ENCODE measurements at places on chromosomes 5 and 9. TPM values are rescaled to one million over a fixed set of nuclear protein-coding genes. Genes with fewer than 3 reads are reported as not detected.
A peak's percentile ranks its signal among the peaks of the same experiment; 100 is the strongest.

The IFNK gene
- not detected for total RNA-seq

The POLE3 gene
- total RNA-seq, result 78.2 TPM

The FBXL7 gene
- 9.4 TPM for total RNA-seq

The PCDHB3 gene
- total RNA-seq, result 0.21 TPM

The GCNT4 gene
- total RNA-seq, result 1.1 TPM

The CYSRT1 gene
- total RNA-seq, result 0.21 TPM

DNA sequence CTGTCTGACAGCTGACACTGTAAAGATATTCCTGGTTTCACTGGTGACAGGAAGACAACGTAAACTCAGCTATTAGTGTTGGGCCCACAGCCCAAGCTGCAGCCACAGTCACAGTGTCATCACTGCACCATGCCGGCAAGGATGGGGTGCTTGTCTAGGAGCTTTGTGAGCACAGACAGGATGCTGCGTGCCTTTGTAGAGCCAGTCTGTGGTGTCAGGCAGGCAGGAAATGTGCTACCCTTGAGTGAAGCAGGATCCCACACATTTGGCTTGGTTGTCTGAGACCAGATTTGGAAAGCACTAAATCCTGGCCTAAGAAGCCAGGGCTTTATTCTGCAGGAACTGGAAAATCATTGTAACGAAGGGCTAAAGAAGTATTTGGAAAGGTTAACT is 121.6 kb upstream of the ADAMTS16 start:
- no peak for DNase-seq

- DNase-seq, result peak; percentile 54
These were observed 51.5 kb downstream of the CEP120 start for GRCh38 chr5:123371575-123372179.

DNA sequence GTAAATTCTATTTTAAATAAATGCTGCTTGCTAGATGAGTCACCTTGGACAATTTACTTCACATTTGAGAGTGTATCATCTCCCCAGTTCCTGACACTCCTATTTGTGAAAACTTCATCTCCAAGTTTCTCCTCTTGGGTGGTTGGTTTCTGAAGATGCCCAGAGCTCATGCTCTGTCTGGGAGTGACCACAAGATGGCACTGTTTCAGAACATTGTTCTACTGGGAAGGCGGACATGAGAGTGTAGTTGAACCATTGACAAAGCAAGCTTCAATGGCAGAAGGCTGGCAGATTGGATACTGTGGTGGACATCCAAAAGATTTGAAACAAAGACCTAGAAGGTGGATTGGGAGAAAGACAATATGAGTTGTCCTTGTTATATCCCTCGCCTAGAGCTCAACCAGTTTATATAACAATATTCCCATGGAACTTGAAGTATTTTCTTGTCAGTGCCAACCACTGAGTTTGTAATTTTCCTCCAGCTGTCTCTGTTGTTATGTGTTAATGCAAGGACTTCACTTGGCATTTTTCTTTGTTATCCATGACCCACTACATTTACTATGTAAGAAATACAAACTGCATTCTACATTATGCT is 234.3 kb upstream of the ANKH start:
- DNase-seq, result peak; percentile 87

DNA sequence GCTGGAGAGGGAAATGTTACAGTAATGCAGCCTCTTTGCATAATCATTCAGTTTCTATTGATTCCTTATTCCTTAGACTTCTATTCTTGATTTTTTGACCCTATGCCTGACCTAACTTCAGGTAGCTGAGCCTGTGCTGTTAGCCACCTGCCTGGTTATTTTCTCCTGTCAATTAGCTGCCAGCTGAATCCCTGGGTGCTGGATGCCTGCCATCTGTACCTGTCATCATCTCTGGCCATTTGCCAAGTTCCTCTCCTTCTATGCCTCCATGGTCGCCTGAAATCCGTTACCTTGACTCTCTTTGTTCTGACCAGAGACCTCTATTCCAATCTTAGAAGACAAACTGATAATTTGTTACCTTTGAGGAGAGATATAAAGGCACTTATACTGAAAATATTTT is 178.3 kb downstream of the CAVIN4 start:
- DNase-seq, result no peak

GRCh38 chr5:142946547-142947426 is 176.6 kb downstream of the ARHGAP26 start:
- no peak for DNase-seq

GRCh38 chr9:22054076-22054475 is 45.0 kb upstream of the CDKN2B start:
- no peak for DNase-seq

- DNase-seq, result no peak
These were observed 132.7 kb upstream of the TNC start for GRCh38 chr9:115250621-115251032.

GRCh38 chr5:78113689-78114264 is 180.7 kb downstream of the AP3B1 start:
- no peak for DNase-seq

- no peak for DNase-seq
These were observed 62.1 kb upstream of the HSPA9 start for GRCh38 chr5:138637256-138637655.

GRCh38 chr5:161547406-161547737 is 847 bp upstream of the GABRB2 start:
- no peak for DNase-seq

DNA sequence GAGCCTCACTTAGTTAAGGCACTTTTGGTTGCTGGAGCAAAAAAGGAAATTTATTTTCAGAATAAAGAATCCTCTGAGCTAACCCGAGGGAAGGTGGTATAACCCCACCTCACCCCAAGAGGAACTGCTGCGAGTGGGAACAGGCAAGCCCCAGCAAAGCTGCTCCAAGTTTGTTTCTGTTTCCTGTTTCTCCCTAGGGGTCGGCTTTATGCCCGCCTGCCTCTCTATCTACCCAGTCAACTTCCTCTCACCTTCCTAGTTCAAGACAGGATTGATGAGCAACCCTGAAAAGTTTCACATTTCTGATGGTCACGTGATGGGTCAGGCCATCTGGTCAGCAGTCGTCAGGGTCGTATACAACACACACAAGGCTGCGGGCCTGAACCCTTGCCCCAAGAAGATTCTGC is 31.1 kb downstream of the TRIO start:
- DNase-seq, result peak; percentile 79

DNA sequence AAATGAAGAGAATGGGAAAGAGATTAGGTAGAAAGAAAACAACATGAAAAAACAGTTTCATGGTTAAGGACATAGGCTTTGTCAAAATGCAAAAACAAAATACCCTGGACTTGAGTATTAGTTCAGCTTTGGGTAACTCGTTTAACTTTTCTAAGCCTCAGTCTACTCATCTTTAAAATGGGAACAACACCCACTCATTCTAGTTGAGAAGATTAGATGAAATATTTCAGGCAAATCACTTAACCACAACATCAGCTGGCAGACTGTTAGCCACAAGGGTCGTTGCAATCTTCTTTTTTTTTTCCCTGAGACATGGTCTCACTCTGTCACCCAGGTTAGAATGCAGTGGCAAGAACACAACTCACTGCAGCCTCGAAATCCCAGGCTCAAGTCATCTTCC is 185.6 kb downstream of the DCP2 start:
- no peak for DNase-seq

DNA sequence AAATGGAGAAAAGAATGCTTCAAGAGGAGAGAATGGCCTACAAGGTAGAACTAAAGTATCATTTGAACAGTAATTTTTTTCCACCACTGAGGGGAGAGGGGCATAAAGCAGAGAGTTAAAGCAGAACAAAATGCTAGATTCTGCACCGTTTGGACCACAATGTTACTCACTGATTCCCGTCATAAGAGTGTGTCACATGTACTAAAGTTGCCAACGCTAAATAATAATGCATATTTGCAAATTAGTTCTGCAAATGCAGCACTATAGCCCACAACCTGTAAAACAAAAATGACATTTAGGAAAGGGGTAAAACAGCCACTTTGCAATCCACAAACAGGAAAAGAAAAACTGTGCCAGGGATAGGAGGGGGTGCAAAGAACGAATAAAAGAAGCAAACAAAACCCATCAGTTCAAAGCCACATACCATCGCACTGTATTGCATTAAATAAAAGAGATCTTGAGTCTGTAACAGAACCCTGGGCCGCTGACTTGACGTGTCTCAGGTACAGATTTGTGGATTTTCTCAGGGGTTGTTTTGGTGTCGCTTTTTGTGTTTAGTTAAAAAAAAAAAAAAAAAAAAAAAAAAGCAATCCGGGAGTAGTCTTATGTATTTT is 7.7 kb upstream of the NFIB start:
- no peak for DNase-seq

DNA sequence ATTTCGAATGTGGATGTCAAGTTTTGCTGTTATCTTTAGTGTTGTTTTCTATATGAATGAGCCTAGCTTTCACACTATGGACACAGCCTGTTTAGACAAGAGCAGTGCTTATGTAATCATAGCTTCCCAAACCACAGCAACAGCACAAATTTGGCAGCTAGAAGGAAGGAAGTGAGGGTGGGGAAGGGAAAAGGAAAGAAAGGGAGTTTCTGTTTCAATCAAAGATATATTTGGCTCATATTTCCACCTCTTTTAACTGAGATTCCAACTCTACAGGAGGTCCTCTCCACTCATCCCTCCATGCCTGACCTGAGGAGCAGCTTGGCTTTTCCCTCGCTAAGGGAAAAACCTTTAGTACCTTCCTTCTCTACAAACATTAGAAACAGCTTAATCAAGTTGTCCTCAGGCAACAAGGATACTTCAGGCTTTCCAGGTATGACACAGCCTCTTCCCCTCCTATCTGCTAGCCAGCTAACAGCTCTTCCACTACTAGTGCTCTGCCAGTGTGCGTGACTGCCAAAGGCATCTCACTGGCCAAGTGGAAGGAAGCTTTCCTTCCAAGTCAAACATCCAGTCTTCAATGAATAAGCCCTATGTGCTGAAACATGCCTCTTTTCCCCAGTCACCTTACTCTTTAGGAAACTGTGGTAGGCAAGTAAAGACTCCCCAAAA is 268.6 kb upstream of the PTGER4 start:
- DNase-seq, result peak; percentile 63

DNA sequence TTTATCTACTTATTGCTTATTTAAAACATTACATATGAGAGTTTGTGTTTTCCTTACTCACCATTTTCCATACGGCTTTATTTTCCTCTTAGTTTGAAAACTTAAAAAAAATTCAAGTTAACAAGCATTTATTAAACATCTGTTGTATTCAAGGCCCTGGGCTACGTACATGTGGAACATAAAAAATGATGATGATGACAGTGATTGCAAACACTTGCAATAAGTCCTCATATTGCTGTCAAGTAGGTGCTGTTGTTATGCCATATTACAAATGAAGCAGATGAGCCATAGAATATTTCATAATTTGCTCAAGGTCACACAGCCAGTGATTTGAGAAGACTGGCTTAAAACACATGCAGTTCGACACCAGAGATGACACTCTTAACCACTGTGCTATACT is 180.6 kb downstream of the COMMD10 start:
- no peak for DNase-seq

DNA sequence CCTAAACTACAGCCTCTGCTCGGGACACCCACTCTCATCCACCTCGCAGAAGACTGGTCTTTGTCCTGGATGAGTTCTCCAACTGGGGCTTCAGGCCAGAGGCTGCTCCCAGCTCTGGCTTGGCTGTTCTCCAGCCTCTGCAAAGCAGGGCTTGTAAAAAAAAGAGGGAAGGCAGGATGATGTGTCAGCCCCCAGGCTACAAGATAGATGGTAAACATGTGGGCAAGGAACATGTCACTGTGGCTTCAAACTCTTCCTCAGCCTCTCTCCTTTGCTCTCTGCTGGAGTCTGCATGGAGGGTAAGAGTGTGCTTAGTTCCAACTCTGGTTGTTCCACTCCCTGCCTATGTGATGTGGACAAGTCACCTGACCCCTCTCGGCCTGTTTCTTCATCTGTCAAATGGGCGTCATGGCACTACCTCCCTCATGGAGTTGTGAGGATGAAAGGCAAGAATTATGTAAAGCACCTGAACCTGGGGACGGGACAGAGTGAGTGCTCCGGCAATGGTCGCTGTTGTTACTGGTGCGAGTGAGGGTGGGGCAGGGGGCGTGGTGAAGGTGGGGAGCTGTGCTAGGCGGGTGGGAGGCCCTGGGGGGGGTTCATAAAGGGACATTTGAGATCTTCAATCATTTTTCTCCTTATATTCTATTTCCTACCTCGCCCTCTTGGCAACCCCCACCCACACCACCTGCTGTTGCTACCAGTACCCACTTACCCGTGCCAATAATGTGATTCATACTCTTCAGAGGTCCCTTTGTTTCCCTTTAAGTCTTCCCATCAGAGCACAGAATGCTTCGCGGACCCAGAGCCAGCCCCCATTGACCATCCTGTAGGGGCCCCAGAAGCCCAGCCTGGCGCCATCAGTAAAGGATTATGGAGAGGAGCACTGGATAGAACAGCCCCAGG is 6.8 kb upstream of the ZNF79 start:
- DNase-seq, result peak; percentile 55

- DNase-seq, result no peak
These were observed 113.2 kb upstream of the ELL2 start for GRCh38 chr5:96074870-96075269.

- peak; percentile 10 for DNase-seq
These were observed 1093.9 kb upstream of the CDH6 start for GRCh38 chr5:30099634-30100033.

DNA sequence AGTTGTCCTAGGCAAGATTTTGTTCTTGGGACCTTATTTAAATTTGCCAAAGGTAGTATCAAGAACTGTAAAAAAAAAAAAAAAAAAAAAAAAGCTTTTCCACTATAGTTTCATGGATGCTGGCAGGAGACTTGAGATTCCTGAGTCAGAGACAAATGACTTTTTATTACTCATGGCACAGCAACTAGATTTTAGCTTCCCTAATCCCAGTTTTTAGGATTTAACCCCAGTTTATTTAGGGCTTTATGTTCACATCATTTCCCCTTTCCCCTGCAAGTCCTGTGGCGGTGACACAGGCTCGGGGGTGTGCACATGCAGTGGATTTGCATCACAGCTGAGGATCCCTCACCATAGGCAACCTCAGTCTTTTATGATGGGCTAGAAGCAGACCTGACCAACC is 144.9 kb downstream of the GOLPH3 start:
- DNase-seq, result no peak

DNA sequence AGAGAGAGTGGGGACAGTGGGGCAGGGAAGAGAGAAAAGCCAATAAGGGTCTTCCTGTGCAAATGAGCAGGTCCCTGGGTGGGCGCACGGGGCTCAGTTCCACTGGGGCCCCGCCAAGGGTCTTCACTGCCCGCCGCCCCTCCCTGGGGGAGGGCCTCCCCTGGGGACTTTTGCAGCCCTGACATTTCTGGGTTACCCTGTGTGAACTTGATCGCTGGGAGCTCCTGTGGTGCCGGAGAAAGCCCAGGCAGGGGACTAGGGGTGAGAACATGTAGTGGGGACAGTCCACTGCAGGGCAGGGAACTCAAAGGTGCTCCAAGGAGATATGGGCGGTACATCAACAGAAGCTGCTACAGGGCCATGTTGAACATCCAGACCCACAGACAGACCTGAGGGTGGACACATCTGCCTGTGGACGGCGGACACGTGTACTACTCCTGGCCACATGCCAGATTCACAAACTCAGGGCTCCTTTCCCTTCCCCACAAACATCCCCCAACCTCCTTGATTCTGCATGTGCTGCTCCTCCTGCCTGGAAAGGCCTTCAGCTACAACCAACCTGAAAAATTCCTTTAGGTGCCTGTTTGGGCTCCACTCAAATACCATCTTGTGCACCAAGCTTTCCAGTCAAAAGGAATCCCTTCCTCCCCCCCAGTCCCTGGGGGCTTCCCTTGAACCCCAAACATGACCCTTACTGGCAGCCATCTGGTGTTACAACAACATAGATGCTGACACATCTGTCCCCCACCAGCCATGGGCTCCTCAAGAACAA is 43.0 kb upstream of the NEK6 start:
- no peak for DNase-seq
